ENCODE measurements at places on chromosomes 7 and 10.

DNA sequence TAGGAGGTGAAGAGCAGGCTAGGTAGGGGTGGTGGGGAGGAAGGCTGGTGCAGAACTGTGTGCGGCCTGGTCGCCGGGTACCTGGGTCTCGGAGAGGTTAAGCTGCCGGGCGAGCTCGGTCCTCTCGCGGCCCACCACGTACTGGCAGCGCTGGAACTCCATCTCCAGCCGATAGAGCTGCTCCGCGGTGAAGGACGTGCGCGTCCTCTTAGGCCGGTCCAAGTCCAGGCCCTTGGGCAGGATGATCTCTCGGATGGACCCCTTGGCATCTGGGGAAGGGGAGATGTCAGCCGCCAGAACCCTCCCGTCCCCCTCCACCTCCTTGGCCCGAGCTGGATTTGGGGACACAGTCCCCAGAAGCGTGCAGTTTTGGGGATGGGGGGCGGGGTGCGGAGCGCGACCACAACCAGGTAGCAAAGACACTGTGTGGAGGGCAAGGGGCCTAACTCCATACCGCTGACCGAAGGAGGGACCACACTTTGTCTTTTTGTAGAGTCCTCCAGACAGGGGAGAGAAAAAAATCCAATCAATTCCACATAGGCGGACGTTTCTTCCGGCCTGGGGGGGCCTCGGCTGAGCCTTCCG lies 1.6 kb downstream of the VAX1 start:
- DNase-seq: no peak

DNA sequence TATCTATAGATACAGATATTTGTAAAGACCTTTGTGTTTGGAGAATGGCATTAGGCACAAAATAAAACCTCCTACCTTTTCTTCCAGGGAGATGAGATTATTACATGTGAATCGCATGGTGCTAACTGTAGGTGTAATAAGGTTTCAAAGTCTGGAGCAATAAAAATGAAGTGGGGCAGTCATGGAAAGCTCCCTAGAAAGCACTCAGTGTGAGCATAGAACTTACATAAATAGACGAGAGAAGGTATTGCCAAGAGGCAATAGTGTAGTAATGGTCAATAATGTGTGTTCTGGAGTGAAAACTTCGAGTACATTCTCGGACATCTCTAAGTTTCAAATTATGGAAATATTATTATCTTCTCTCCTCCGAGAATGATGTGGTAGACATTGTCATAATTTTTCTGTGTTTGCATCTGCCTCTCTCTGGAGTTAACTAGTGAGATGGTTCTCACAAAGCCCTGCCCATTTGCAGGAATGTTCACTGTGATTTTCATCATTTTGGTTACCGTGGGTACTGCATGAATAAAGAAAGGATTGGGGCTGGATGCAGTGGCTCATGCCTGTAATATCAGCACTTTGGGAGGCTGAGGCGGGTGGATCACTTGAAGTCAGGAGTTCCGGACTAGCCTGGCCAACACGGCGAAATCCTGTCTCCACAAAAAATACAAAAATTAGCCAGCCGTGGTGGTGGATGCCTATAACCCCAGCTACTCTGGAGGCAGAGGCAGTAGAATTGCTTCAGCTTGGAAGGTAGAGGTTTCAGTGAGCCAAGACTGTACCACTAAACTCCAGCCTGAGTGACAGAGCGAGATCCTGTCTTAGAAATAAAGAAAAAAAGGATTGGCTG lies 10.6 kb downstream of the VIM start:
- no peak for DNase-seq

GRCh38 chr10:47104151-47104605 lies 192.9 kb downstream of the PTPN20 start:
- DNase-seq: no peak

DNA sequence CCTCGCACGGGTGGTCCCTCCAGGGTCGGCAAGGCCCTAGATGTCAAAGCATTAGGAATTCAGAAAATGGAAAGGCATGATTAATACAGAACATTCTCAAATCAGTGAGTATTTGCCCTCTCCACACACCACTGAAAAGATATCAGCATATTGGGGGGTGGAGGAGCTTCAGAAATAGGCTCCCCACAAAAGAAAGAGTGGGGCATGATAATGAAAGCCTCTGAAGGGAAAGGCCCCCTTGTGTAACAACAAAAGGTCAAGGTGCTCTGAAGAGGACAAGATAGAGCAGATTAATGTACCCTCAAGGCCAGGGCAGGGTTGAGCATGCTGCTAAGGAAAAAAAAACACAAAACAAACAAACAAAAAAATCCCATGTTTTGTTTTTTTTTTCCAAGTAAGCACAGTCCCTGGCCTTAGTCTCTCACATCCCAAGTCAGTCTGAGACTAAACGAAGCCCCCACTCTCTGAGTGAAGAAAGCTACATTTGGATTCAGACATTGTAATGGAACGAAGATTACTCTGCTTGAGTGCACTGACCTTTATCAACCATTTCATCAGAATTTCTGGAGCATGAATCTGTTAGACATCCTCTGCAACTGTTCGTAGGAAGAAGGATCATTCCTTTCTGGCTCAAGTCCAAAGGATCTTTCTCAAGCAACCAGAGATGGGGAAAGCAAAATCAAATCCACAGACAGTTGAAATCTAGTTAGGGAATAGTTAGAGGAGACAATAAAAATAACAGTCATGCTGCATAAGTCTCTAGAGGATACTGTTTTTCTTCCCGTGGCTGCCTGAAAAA lies 27.4 kb upstream of the DGKI start:
- DNase-seq: no peak

- DNase-seq: no peak
Observed at GRCh38 chr7:68892236-68892635, 706.0 kb upstream of the AUTS2 start.

DNA sequence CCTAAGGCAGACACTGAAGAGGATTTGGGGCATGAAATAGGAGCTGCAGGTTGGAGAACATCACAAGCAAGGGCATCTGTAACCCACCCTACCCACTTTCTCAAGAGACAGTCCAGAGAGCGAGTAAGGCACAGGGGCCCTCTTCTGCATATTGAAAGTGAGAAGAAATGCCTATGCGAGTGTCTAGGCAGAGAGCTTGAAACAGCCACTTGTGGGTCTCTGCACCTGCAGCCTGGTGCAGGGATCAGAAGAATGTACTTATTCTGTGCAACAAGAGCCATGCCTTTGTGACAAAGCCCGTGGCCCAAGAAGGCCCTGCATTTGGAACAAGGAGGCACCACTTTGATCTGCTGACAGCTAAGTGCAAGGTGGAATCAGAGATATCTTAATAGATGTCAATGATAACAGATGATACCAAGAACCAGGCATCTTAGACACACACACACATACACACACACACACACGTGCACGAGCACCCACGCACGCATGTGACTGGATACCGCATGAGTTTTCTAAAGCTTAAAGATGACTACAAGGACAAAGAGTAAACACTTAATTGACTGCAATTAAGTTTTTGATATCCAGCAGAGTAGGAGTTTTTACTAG lies 89.3 kb downstream of the NPSR1 start:
- DNase-seq: no peak

DNA sequence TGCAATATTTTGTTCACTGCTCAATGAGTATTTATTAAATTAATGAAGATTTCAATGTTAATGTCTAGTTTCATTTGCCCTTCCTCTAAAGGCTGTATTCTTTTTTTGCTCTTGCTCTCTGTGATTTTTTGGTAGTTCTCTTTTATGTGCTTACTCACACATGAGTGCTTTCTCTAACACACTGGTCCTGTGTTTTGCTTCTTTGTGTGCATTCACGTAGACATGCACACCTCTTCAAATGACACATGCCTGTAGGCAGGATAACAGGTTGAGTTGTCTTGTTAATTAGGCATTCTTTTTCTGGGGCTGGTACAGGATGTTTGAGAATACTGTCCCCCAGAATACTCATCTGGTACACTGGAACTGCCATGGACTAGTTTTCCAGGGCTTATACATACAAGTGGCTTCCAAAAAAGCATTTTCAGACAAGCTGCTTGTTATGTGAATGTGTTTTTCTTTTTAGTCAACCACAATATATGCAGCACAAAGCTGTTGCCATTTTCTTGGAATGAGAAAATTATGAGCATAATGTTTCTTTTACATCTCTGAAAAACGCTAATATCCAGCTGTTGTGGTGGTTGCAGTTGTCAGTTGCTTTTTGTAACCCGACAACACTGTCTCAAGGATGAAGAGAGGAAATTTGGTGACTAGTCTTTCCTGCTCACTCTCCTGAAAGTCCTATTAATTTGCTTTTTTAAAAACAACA lies 416.4 kb downstream of the AUTS2 start:
- DNase-seq: no peak
